Lung microvascular endothelial cell (primary cell): ENCODE measurements at places on chromosomes 12 and 14. TPM values are rescaled to one million over a fixed set of nuclear protein-coding genes. Genes with fewer than 3 reads are reported as not detected.
A peak's percentile ranks its signal among the peaks of the same experiment; 100 is the strongest.

- no peak for DNase-seq
Observed at GRCh38 chr12:116594325-116595038, 35.3 kb downstream of the MAP1LC3B2 start.

DNA sequence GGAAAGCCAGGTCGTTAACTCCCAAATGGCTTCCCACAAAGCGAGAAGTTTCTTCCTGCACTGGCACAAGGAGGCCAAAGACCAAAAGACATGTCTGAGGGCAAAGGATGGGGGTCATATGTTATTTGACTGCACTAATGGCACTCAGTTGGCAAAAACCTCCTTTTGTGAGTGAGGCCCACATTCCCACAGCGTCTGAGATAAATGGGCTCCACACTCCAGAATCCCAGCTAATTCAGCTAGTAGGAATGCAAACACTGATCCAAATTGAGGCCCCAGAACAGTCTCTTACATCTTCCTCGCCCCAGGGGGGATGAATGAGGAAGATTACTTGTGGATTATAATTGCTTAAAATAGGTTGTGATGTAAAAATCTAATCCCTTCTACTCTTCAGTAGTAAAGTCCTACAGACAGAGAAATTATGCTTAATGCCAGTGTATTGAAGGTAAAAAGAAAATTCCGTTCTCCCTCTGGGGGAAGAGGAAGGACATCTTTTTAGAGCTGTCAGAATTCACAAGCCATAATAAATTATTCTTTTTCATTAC lies 86.4 kb upstream of the PIWIL1 start:
- no peak for DNase-seq

GRCh38 chr14:32134448-32135097 lies 57.5 kb downstream of the ARHGAP5 start:
- DNase-seq: peak; percentile 32

- no peak for DNase-seq
Observed at GRCh38 chr12:108375986-108376663, 37.0 kb upstream of the CMKLR1 start.

GRCh38 chr14:100384819-100385813 lies 62.0 kb downstream of the SLC25A47 start:
- DNase-seq: peak; percentile 74

- no peak for DNase-seq
Observed at GRCh38 chr14:105091054-105091516, 25.9 kb upstream of the GPR132 start.

GRCh38 chr14:74704656-74705055 lies 8.2 kb downstream of the AREL1 start:
- DNase-seq: no peak

GRCh38 chr14:92466059-92466458 lies 47.5 kb upstream of the RIN3 start:
- DNase-seq: peak; percentile 31

- no peak for DNase-seq
Observed at GRCh38 chr12:64304571-64304970, 82.5 kb upstream of the KICS2 start.

- no peak for DNase-seq
Observed at GRCh38 chr12:93831374-93831773, 154.2 kb downstream of the CRADD start.

- no peak for DNase-seq
Observed at GRCh38 chr12:130658145-130658911, 57.8 kb downstream of the RIMBP2 start.

DNA sequence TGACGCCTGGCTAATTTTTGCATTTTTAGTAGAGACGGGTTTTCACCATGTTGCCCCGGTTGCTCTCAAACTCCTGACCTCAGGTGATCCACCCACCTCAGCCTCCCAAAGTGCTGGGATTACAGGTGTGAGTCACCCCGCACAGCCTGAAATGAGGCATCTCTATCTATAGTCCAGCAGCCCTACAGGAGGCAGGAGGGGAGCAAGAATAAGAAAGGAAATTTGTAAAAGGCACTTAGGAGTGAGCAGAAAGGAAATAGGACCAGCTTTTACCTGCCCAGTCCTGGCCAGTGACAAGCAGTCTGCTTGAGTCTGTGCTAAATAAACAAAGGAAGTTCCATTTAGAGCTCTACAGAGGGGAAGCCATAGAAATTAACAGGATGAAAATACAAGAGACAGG lies 15.0 kb upstream of the PSMA6 start:
- DNase-seq: no peak

- DNase-seq: no peak
Observed at GRCh38 chr12:91033251-91033650, 24.6 kb downstream of the KERA start.

DNA sequence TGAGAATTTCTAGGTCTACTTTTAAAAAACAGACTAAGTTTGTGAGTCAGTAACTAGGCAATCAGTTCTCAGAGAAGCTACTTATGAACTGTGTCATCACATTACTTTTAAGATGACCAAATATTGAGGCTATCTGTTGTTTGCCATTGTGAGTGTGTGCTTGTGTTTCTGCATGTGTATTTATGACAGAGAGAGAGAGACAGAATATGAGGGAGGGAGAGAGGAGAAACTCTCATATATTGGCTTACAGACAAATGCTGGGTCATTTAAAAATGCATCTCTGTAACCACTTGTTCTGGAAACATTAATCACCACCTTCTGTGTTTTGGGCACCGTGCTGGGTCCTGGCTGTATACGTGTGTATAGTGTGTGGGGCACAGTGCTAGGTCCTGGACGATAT lies 161.5 kb upstream of the FRMD6 start:
- DNase-seq: no peak

The KLHL28 gene
- total RNA-seq: 4.8 and 9.3 TPM in 2 replicates

The TCL1B gene
- not detected in 2 replicates for total RNA-seq

The SYT1 gene
- total RNA-seq: 2.0 and 5.4 TPM in 2 replicates

The TAS2R9 gene
- total RNA-seq: under 0.01 TPM in 1 of 2 replicates, not detected in the other

The SPIC gene
- not detected in 2 replicates for total RNA-seq

The ZNF891 gene
- 0.22 and 0.60 TPM in 2 replicates for total RNA-seq

The CCDC88C gene
- 12.0 and 13.7 TPM in 2 replicates for total RNA-seq
